ENCODE measurements at places on chromosomes 12 and 14.

DNA sequence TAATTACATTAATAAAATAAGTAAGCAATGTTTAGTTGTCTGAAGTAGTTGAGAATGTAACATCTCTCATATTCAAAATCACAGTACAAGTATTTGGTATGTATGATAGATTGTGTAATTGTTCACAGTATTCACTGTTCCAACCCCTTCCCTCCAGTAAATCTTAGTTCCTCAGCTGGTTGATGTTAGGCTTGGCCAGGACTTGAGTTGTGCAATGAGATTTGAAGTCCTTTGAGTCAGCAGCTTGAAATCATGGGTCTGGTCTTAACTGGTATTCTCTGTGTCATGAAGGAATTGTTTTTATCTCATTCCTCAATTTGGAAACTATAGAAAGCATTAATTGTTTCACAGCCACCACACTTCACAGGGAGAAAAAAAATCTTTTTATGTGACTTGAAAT, 477.1 kb downstream of the FSCB start:
- no peak for DNase-seq

GRCh38 chr12:70994217-70994788, 73.8 kb upstream of the PTPRR start:
- DNase-seq, result no peak

DNA sequence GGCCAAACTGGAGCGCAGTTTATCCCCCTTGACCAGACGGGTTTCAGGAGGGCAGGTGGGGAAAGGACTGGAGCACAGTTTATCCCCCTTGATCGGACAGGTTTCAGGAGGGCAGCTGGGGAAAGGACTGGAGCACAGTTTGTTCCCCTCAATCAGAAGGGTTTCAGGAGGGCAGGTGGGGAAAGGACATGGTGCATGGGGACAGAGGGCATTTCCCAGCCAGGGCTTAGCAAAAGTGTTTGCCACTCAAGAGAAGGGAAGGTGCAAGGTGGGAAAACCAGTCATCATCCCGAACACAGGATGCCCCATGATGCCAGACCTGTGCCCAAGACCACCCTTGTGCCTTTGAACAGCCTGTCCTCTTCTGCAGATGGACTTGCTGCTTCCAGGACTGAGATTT, 54.7 kb downstream of the SPTB start:
- no peak for DNase-seq

- no peak for DNase-seq
These were observed 29.4 kb downstream of the CCNK start for GRCh38 chr14:99510556-99511139.

DNA sequence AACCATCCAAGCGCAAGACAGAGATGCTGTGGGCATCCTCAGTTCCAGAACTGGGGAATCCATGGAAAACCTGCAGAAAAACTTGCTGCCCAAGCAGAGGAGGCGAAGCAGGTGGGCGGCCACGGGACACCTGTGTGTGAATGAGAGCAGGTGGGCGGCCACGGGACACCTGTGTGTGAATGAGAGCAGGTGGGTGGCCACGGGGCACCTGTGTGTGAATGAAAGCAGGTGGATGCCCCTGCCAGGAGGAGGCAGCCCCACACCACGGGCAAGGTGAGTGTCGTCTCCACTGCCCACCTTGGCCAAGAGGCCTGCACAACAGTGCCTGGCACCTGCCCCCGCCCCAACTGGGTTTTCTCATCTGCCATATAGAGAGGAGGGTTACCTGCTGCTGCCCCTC, 59.2 kb downstream of the GSC start:
- no peak for DNase-seq

GRCh38 chr12:11158885-11159444, 12.0 kb upstream of the SMIM10L1 start:
- DNase-seq, result no peak

DNA sequence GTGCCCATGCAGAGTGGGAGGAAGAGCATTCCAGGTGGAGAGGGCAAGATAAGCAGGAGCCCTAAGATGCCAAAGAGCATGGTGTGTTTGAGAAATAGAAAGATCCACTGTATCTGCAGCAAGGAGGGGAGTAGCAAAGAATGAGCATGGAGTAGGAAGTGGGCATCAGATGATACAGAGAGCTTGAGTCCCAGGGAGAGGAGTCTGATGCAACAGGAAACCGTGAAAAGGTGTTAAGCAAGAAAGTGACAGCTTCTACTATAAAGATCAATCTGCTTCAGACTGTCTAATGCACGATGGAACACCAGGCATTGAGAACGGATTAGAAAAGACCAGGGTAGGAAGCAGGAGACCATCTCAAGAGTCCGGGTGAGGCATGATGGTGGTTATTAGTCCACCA, 12.3 kb upstream of the GPRC5D start:
- no peak for DNase-seq

DNA sequence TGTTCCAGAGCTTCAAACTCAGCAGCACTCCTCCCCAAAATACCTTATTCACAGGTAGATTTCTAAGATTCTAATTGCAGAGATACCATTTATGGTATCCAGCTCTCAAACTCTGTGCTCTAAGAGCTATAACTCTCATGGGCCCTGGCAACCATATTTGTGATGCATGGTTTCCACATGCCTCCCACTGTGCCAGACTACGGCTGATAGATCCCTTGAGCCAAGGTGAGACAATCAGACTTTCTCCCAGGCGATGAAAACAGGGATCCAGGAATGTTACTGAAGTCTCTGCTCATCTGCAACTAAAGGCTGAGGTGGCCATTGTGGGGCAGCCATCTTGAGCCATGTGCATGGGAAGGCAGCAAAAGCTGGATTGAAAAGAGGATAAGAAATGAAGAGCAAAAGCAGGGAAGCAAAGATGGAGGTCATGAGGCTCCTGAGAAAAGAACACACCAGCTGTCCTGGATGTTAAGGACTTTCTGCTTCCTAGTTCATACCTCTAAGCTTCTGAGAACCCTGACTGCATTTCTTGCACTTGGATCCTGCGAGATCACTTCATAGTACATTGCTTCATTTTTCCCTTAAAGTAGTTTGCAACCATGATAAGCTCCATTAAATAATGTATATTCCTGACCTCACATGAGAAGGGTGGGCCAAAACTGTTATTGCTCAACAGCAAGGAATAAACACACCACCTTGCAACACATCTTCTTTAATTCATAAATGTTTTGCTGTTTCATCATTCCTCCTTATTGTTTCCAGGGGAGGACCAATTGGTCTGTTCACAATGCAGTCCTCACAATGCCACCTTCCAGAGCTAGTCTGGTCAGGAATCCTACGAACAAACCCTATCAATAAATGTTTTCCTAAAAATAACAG, 5.4 kb downstream of the EGLN3 start:
- DNase-seq, result no peak

- DNase-seq, result no peak
These were observed 98.3 kb downstream of the LRRC74A start for GRCh38 chr14:76924371-76925096.

GRCh38 chr12:104565606-104566243, 109.0 kb downstream of the CHST11 start:
- DNase-seq, result no peak

DNA sequence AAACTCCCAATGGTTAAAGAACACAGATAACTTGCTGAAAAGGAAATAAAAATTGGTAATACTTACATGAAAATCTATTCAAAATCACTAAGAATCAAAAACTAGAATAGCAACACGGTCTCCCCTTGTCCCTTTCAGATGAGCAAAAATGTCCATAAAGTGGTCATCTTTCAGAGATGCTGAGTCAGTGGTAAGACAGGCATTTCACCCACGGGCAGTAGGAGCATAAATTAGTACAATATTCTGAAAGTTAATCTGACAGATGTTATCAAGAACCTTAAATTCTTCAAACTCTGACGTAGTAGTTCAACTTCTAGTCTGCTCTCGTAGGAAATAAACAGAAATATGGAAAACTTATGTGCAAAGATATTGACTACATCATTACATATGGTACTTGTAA, 33.1 kb upstream of the GNPNAT1 start:
- no peak for DNase-seq

GRCh38 chr12:120685522-120685921, 1.4 kb upstream of the MLEC start:
- no peak for DNase-seq

DNA sequence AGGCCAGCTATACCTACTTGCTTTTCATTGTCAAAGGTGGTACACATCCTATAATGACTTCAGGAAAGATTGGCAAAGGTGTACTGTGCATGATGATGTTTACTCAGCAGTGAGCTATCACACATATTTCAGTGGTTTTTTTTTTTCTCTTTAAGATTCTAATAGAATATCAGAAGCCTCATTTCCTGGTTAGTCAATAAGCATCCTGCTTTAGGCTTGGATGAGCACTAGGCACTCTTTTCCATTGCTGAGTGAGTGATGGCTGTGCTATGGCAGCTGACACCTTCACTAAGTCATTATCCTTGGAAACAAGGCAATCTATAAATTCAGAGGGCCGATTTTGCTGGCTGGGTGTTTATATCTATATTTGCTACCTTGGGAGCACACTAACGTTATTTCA, 161.1 kb upstream of the RASSF8 start:
- DNase-seq, result no peak

DNA sequence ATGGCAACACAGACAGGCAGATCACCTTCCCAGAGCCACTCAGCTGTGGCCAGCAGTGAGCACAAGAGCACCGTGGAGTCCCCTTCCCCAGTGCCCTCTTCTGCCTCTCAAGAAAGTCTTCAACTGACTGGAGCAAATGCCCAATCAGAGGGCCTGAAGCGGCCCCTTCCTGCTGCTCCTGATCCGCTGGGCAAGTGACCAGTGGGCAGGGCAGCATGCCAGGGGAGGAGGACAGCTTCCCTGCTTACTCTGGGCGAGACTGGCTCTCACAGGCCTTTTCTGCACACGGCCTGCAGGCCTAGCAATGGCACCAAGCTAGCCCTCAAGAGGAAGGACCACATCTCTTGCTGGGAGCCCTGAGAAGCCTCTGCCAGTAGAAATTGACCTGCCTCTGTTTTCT, 890 bp downstream of the KRT71 start:
- DNase-seq, result no peak

GRCh38 chr12:53424626-53425514, 1.2 kb downstream of the AMHR2 start:
- no peak for DNase-seq

GRCh38 chr12:52310622-52311284, 10.4 kb downstream of the KRT83 start:
- no peak for DNase-seq

- no peak for DNase-seq
These were observed 12.9 kb upstream of the TUBA1A start for GRCh38 chr12:49201595-49202295.

DNA sequence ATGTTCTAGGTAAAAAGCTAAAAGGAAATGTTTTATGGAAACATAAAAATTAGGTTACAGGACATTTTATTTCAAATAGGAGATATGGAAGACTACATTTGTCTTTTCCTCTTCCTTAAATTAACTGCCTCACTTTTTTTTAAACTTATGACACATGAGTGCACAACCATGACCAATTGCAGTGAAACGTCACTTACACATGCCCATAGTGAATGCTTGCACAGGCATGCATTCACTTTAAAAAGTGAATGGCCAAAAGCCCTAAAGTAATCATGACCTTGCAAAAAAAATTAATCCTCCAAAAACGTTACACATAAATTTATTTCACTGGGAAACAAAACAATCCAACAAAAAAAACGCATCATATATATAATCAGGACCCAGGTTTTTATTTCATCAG, 343.2 kb upstream of the TMTC1 start:
- DNase-seq, result no peak

DNA sequence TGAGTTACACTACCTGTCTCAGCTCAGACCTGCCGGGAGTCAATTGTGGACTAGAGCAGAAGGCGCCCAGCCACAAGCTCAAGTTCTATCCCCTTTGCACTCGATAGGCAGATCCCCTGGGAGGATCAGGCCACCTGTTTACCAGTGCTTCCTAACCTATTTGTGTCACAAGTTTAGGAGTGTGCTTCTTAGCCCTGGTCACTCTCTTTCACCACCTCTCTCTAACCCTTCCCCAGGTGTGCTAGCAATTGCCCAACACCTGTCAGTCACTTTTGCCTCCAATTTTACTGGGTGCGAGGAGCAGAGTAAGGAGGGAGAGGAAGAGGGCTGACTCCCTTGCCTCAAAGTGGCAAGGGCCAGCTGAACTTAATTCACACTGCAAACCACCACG, 745 bp upstream of the NAA30 start:
- DNase-seq, result no peak

DNA sequence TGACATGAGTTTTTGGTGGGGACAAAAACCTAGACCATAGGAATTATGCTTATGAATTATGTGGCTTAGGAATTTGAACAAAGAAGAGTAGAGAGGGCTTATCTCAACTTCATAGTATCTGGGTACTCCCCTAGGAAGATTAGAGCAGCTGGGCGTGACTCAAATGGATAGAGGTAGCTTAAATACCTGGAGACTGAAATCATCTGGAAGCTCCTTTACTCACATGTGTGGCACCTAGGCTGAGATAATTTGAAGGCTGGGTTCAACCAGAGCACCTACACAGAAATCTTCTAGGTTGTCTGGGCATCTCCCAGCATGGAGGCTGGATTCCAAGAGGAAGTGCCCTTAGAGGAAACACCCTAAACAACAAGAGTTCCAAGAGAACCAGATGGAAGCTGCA, 393.9 kb downstream of the ADAMTS20 start:
- no peak for DNase-seq

GRCh38 chr14:60275932-60276331, 26.9 kb downstream of the PPM1A start:
- no peak for DNase-seq

DNA sequence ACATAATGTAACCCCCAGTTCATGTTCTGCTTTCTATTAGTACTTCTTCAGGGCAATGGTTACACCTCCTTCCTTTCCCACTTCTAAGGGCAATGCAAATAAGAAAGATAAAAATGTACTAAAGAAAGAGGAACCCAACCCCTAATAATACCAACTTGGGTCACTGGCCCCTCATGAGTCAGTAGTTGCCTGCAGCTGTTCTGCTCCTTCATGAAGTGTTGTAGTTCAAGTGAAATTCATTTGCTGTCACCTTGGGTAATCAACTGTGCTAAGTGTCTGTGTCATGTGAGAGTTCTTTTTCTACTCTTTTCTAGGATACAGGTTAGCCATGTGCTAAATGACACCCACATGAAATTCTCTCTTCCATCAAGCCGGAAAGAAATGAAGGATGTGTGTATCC, 91.8 kb downstream of the PLXNC1 start:
- no peak for DNase-seq

- no peak for DNase-seq
These were observed 440.4 kb upstream of the DCN start for GRCh38 chr12:91622981-91623380.

DNA sequence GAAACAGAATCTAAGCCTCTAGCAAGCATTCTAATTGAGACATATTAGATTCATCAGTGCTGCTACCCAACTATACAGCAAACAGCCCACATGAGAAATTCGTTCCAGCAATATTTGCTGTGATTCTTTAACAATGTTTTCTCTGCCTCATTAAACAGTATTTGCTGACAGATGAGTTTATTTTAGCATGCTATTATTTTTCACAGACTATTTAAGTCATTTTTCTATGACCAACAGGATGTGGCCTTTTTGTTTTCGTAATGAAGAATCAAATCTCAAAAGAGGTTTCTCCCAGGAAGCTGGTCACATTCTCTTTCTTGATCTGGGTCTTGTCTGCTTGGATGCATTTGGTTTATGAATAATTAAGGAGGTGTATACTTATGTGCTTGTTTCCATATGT, 23.2 kb upstream of the SERPINA12 start:
- no peak for DNase-seq

GRCh38 chr12:69987579-69988091, 162.6 kb downstream of the MYRFL start:
- DNase-seq, result no peak
